A549 treated with GW870086 at 1 μM for 4 hours (cell line): ENCODE measurements at places on chromosomes 7 and 10. TPM values are rescaled to one million over a fixed set of nuclear protein-coding genes. Genes with fewer than 3 reads are reported as not detected.

The SLC39A12 gene
- not detected in 5 replicates for total RNA-seq

The UFSP1 gene
- 3.9 to 6.9 TPM (median 5.1 TPM) in 5 replicates for total RNA-seq

The SDK1 gene
- total RNA-seq, result 0.30 to 0.72 TPM (median 0.46 TPM) in 5 replicates

The SLC26A4 gene
- 0.05 to 0.32 TPM (median 0.18 TPM) in 4 of 5 replicates, not detected in the other for total RNA-seq

The UNC5B gene
- 1.8 to 2.0 TPM (median 1.9 TPM) in 5 replicates for total RNA-seq

The CHAT gene
- not detected in 5 replicates for total RNA-seq

The TEX36 gene
- not detected in 5 replicates for total RNA-seq
